NCI-H69 (cell line): ENCODE measurements at places on chromosomes 7 and 10.

GRCh38 chr7:128379900-128380479 lies 18.5 kb upstream of the PRRT4 start:
- DNase-seq: no peak

DNA sequence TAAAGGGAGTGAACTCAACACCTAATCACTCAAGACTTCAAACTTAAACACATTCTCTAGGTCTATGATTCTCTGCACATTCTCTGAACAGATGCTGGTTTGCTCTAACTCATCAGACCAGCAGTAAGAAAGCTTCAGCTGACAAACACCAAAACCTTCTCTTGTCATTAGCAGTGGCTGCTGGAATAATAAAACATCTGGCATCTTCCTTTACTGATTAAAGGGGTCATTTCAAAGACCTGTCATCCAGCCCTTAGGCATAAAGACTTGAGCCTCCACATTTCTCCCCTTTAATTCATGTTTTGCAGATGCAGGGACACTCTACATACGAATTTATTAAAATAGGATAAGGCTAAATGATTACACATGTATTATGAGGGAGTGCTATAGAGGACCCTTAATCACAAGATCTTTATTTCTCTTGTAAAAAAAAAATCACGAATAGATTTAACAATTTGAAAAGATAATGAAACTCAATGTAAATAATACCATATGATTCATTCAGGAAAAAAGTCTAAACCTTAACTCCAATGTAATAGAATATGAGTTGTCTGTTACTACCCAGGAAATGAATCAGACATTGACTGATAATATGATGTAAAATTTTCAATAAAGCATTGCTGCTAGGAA lies 152.4 kb upstream of the GNAI1 start:
- peak; percentile 32 for DNase-seq

- DNase-seq: no peak
Measured at GRCh38 chr7:50727711-50728110, 55.0 kb downstream of the GRB10 start.

GRCh38 chr10:3278771-3279170 lies 106.2 kb upstream of the PITRM1 start:
- no peak for DNase-seq

DNA sequence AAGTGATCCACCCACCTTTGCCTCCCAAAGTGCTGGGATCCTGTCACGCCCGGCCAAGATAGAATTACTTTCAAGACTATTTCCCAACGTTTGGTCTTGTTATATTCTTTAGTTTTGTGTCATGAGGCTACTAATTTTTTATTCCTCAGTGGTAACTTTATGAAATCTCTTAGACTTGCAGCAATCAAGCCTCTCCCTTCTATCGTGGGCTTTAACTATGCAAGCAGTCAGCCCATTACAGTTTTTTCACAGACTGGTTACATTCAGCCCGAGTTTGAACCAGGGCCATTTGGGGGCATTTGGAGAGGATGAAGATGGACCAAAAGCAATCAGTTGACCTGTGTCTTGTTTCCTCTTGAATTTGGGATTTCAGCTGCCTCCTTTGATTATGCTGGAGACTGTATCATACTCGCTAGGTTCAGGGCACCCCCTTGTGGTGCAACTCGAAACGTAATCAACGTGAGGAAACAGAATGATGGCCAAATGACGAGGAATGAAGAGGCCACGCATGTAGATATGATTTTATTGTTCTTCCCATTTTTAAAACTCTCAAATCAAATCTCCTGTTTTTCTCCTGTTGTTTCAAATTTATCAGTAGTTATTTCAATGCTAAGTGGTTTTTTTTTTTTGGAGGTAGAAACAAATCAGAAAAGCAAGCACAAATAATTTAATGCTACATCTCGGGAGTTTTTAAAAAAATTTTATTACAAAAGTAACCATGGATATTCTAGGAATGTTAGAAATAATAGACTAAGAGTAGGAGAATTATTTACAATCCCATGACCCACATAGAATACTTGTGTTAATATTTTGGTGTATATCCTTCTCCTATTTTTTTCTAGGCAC lies 151.6 kb downstream of the KIAA1217 start:
- DNase-seq: peak; percentile 30

DNA sequence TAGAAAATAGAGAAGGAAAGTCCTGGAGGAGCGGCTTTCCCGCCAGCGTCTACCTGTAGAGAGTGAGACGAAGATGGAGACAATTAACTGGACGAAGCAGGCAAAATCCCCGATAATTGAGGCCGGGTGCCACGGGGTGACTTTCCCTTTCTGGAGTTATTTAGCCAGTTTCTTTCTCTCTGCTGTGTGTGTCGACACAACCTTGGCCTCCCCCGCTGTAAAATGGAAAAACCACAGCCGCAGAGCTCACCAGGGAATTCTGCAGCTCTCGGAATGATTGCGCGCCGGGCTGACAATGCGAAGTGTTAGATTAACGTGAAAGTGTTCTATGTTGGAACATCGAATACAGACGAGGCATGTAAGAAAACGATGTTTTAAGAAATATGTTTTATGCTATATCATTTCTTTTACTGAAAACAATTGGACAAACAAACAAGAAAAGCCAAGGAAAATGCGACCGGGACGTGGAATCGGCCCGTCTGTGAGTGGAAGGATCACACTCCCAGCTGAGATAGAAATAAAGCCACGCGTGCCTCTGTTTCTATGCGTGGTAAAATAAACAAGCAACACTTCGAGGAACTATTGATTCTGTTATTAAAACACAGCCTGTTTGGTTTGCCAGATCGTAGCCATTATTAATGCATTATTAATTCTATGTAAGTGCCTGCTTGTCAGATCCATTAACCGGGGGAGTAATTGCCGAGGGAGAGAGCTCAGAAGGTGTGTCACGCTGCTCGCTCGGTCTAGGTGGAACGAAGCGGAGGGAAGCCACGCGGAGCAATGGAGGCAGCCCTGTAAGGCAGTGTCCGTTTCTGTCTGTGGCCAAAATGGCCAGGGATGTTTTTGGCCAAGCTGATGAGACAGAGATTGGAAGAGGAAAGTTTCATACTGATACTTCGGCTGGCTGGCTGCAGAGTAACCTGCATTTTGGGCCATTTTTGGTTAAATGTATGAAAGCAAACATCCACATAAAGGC lies 129.4 kb downstream of the DNAJB6 start:
- DNase-seq: no peak

- DNase-seq: peak; percentile 28
Measured at GRCh38 chr10:62817121-62817765, 1.1 kb upstream of the EGR2 start.

- DNase-seq: peak; percentile 75
Measured at GRCh38 chr7:108322925-108323832, 133.1 kb downstream of the NRCAM start.

DNA sequence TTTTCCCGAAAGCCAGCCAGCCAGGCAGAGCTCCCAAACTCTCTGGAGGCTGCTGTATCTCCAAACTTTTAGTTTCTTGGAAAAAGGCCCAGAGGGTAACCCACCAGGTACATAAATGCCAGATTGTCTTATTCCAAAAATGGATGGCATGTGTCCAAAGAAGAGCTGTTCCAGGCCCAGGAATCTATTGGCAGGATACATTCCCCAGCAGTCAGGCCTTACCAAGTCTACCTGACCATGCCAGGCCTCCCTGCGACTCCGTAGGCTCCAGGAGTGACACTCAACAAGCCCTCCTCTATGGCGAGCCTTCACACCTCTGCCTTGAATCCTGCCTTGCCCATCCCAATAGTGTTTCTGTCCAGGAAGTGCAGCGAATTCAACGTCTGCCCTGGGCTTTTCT lies 95.6 kb downstream of the GRB10 start:
- no peak for DNase-seq

GRCh38 chr10:115606741-115607140 lies 513.6 kb downstream of the ATRNL1 start:
- no peak for DNase-seq

DNA sequence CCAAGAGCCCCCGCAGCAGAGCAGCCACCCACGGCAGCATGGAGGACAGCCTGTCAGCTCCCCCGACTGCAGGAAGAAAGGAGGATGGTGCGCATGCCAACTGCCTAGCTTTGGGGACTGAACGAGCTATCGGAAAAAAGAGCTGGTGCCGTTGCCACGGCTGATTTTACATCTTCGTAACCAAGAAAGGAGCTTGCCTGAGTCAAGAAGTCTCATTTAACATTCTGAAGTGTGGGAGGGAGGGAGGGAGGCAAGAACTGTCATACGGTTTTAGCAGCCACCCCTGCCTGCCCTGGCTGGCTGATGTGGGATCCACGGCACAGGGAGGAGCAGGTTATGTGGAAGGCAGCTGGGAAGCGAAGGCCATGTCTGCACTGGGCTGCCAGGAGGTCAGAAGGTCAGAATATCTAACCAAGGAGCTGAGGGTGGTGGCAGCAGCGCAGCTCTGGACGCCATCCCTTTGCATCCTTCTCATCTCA lies 74.7 kb upstream of the CAMK2B start:
- no peak for DNase-seq

GRCh38 chr7:116734710-116735109 lies 62.7 kb downstream of the MET start:
- no peak for DNase-seq

GRCh38 chr10:24723788-24724380 lies at the start of gene ARHGAP21:
ARHGAP21 (minus strand) TSS chr10:24723887; CDS start chr10:24721899, 1,988 bp downstream.
- peak; percentile 77 for DNase-seq

DNA sequence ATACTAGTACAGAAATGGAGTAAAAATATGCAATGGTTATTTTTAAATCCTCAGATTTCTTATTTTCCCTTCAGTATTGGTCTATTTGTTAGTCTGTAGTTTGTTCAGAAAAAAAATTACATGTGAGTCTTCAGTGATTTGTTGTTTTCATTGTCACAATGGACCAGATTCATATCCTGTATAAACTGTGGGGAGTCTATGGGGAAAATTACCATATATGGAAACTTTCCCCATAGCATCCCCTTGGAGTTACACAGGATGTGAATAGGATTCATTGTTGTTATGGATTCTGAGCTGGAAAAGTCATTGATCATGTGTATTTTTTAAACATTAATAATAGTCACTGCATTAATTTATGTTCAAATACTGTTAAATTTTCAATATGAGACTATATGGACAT lies 72.6 kb downstream of the ST7 start:
- peak; percentile 41 for DNase-seq

DNA sequence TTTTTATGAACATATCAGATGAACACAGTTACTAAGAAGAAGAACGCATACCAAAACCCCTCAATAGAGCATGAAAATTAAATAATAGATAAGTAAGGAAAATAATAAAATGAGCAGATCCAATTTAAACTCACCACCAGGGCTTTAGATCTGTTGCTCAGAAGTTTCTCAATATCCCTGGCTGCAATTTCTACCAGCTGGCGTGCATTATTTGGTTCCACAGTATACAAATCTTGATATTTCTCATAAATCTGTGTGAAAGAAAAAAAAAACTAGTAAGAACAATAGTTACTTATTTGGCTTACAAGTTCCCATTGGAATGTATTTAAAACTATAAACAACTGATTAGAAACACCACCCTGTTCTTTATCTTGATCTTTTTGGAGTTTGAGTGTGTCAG lies 108.6 kb downstream of the CACNA2D1 start:
- no peak for DNase-seq

- DNase-seq: no peak
Measured at GRCh38 chr7:95602421-95602820, 6.1 kb upstream of the PDK4 start.

- peak; percentile 7 for DNase-seq
Measured at GRCh38 chr7:142739923-142740492, 9.3 kb upstream of the PRSS1 start.

GRCh38 chr10:71394926-71395562 lies 1.7 kb upstream of the CDH23 start:
- DNase-seq: no peak

- no peak for DNase-seq
Measured at GRCh38 chr10:23172429-23173213, 19.5 kb upstream of the PTF1A start.

DNA sequence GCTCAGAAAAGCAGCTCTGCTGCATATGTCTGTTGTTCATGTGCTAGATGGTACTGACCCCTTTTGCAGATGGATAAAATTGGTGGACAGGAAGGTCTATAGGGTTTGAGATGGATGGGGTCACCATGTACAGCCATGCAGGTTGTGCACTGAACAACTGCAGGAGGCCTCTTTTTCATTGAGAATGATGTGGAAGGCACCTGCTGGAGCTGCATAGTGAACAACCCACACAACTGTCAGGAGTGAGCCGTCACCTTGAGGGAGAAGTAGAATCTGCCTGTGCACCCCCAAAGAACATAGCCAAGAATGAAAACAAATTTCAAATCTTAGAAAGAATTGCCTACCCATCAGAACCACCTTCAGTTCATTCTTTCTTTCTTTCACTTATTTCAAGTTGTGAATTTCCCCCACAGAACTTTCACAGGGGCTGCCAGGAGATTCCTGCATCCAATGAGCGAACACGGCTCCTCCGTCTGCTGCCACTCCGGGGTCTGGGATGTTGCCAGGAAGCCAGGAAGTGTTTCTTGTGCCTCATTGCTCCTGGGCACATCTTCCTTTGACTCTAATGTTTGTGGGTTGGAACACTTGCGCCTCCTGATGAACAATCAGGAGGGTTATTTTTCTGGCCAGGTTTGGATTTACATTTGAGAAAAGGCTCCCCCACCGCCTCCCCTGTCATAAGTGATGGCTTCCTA lies 53.7 kb upstream of the DOCK1 start:
- no peak for DNase-seq

DNA sequence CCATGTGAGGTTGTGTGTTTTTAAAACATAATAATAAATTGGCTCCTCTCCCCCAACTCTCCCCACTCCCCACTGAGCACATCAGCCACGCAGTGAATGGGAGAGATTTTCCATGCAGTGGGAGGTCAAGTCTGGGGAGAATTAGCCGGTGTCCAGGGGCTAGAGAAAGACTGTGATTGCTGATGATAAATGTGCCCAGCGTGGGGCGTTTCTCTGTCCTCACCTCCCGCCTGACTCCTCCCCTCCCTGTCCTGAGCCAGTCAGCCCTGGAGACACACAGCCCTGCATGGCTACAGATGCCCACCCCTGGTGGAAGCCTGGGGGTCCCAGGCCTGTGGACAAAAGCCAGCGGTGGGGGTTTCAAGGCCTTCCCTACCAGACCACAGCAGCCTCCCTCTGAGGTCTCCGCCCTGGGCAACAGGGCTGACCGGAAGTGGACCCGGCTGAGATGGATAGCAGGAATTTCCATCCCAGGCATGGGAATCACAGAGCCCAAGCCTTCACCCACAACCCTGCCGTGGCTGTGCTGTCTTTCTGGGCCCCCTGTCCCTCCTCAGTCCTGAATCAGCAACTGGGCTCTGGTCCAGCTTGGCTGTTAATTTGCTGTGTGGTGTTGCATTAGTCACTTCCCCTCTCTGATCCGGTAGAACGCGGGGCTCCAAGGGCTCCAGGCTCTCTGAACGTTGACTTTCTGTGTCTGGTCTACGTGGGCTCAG lies 46.8 kb upstream of the SLC29A3 start:
- peak; percentile 57 for DNase-seq
